Stimulated activated memory B cell treated with anti-CD40 and anti-IgM and Interleukin-4, amounts not matched to agents 10 μg/mL and 1 μg/mL and 100 μg/mL, for 72 hours (primary cell): ENCODE measurements at places on chromosomes 7 and 10.

DNA sequence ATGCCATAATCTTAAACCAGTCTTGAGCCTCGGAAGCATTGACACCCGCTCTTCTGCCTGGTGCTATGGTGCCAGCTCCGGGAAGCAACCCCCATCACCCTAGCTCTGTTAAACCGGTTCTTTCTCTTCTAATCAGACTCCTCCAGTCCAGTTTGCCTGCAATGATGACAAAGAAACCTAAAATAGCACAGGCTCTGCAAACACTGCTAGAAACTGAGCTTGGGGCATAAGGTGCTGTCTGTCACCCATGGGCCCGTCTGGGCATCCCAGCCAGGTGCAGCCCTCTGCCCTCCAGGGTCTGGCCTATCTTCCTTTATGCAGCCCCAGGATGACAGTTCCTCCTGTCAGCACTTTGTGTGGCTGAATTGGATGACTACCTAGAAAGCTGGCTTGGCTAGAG, 14.2 kb upstream of the CAMK2G start:
- ATAC-seq, result no peak

GRCh38 chr7:101382937-101383336, 20.3 kb downstream of the COL26A1 start:
- no peak for ATAC-seq

GRCh38 chr10:113849140-113849803, 4.6 kb downstream of the DCLRE1A start:
- no peak for ATAC-seq

DNA sequence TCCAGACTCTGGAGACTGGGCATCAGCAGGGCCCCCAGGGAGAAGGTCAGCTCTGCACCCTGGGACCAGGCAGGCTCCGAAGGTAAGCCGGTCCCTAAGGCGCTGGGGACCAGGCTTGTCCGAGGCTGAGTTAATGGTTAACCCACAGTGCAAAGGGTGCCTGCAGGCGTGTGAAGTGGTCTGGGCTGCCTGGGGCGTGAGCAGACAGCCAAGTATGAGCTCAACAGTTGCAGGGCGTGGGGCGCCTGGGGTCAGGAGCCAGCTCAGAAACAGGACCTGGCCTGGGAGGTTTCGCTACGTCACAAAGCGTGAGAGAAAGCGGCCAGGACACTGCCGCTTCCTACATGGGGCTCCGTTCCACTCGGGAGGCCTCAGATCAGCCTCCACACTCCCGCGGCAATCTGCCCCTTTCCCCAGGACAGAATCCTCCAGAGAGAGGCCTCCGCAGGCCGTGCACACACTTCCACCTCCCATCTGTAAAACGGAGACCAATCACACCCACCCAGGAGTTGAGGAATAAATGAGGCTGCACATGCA, 16.0 kb downstream of the PDGFA start:
- no peak for ATAC-seq

- no peak for ATAC-seq
These were observed 33.0 kb downstream of the RASGEF1A start for GRCh38 chr10:43233601-43234430.

- peak; percentile 39 for ATAC-seq
These were observed 11.7 kb upstream of the HILPDA start for GRCh38 chr7:128443831-128444600.

- no peak for ATAC-seq
These were observed 17.2 kb downstream of the MNX1 start for GRCh38 chr7:156993021-156993924.
